ENCODE measurements at places on chromosomes 3 and 15. TPM values are rescaled to one million over a fixed set of nuclear protein-coding genes. Genes with fewer than 3 reads are reported as not detected.

RARB gene
- 0.14 TPM for total RNA-seq

CLDN18 gene
- not detected for total RNA-seq

BRK1 gene
- 130 TPM for total RNA-seq

ACTC1 gene
- total RNA-seq = 26.2 TPM

GOLGA6L7 gene
- not detected for total RNA-seq

GRCh38 chr3:57393977-57394376 lies 101.5 kb upstream of the ASB14 start:
- DNase-seq = no peak

DNA sequence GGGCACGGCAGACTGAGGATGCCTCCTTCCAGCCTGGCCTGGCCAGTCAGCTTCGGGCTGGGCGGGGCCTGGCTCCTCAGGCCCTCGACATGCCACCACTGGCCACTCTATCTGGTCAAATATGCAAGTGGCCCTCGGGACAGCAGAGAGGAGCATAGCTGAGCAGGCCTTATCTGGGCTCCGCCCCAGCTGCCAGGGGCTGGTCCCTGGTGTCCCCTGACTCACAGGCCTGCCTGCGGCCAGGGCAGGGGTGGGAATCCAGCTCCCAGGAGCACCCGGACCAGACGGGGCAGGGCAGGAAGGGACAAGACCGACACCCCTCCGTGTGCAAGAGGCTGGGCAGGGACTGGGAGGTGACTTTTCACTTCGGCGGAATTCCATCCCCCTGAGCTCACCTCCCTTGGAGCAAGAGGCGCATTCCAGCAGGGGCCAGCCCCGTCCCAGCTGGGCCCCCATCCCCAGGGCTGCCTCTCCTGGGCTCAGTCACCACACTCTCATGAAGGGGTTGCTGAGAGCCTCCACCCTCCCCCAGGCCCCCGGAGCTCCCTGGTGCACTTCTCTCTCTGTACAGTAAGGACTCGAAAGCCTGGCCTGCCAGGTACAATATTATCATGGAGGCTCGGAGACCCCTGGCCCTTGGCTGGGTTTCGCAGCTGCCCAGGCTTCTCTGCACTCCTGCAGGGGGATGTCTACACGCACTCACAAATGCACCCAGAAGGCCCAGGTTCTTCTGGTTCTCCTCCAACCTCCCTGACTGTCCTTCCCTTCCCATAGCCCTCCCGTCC lies 29.5 kb downstream of the WNT7A start:
- DNase-seq = peak; percentile 53

GRCh38 chr15:38002883-38003477 lies 68.5 kb downstream of the TMCO5A start:
- peak; percentile 83 for DNase-seq

GRCh38 chr3:182686033-182686886 lies 107.0 kb upstream of the ATP11B start:
- DNase-seq = no peak

DNA sequence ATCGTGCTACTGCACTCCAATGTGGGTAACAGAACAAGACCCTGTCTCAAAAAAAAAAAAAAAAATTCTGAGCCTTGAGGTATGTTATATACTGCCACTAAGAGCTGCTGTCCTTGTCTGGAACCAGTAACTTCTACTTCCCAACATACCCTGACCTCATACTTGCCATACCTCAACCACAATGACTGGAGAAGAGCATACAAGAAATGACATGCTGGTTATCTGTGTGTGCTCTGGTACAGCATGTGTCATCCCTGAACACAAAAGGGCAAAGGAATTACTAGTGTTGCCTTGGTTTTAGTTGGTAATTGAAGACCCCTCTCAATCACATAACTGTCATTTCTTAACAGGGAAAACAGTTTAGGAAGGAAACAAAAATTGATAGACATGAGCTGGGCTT lies 54.5 kb downstream of the MRPS25 start:
- DNase-seq = no peak

DNA sequence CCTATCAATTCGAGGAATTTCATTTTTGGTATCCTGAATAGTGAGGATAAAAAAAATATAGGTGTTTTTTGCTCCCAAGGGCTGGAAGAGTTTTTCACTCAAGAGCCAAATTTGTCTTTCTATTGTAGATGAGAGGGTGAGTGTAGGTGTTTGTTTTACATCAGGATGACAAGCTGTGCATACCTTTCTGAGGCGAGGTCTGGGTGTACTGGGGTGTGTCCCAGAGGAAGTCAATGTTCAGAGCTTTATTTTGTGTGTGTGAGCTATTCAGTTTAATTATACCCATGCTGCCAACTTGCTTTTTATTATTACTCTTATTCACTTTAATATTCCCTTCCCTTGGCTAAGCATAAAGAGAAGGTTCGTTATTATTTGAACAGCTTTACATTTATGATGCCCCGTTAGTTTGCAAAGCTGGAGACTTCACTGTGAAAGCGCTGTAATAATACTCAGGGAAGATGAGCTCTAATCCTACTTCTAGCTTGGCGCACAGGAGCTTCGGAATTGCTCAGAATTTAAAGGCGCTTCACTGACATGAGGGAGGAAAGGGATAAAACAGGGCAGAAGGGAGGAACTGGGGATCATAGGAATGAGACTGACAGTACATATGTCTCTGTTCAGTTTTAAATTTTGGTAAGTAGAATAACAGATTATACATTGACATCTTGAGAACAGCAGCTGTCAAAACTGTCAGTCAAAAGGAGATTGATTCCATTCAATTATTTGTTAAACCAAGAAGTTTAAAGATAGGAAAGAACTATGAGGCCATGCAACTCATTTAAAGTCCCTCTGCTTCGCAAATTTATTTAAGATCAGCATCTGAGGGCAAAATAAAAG lies 117.7 kb upstream of the TP63 start:
- DNase-seq = no peak

GRCh38 chr3:102174832-102175374 lies 259.9 kb upstream of the ZPLD1 start:
- no peak for DNase-seq

GRCh38 chr3:135915206-135915605 lies 50.3 kb upstream of the PPP2R3A start:
- DNase-seq = no peak

- no peak for DNase-seq
These were observed 66.7 kb downstream of the RFX7 start for GRCh38 chr15:56176996-56177395.

DNA sequence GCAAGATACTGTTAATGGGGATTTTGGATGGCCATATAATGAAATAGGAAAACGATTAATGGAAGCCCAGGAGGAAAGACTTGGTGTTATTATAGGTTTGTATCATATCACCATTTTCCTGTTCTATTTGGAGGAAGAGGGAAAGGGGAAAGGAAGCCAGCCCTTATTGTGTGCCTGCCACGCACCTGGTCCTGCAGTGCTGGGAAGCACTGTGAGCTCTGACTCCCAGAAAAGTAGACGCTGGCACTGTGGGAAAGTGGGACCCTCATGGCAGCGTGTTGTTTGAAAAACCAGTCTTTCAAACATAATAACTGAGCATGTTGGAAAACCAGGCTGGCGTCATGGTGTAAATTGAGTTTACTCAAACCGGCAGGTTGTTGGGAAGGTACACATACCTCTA lies 22.0 kb downstream of the CGNL1 start:
- no peak for DNase-seq

DNA sequence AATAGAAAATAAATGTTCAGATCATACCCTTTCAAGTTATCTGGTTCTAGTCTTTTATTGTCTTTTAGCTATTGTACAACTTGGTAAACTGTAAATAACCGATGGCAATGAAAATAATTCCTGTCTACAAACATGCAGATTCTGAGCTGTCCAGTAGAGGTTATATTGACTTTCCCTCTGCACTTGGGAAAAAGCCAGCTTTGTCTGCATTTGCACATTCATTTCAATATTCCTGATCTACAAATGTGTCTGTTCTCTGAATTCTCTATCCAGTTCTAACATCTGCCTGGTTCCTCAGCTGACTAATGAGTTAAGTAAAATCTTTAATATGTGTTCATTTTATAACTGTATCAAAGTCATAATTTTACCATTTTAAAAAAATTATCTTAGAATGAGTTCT lies 408.5 kb downstream of the ERC2 start:
- DNase-seq = no peak

- peak; percentile 47 for DNase-seq
These were observed 25.3 kb downstream of the PLA2G4D start for GRCh38 chr15:42069025-42069424.

DNA sequence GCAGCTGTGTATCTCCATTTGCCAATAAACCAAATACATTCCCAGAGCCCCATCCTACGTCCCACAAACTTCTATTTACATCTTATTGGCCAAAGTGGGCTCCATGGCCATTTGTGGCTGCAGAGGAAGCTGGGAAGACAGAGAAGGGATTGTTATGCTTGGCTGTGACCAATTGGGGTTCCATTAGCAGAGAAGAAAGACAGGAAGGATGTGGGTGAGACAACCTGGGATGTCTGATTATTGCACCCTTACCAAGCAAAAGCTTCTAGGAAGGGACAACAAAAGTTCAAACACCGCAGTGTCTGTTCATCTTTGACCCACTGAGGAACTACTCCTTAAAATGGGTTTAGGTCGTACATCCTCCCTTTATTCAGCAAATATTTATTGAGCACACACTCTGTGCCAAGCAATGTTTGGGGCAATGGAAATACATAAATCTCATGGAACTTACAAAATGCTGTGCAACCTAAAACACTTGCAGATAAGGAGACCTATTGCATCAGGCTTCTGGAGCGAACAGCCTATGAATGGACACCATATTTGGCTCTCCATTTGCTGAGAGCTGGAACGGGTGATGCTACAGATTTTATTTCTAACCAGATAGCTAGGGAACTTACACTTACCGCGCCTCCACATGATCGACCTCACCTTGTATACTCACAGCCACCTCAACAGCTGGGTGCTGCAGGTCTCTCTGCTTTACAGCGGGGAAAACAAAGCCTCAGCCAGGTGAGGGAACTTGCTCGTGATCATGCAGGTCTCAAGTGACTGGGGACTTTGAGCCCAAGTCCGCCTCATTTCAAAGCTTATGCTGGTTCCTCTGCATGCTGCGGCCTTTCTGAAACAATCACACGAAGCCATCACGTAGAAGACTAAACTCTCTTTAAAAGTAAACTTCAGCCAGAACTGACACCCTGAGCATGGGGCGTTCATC lies 21.4 kb upstream of the NR2E3 start:
- no peak for DNase-seq

- no peak for DNase-seq
These were observed 29.6 kb downstream of the ADCY5 start for GRCh38 chr3:123419181-123419849.

DNA sequence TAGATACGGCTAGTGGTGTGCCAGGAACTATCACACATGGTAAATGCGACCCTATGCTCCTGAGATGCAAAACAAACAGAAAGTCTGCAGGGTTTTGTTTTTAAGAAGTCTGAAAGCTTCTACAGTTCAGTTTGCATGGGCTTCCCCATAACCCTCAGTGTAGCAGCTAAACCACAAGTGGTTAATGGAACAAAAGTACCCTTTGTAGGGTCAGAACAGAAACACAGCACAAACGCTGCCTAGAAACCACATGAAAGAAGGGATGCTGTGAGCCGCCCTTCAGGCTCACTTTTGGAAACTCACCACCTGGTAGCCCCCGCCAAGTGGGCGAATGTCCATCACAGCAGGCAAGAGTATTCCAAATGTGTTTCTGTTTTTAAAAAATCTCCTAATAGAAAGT lies 46.2 kb downstream of the CTDSPL start:
- DNase-seq = no peak

GRCh38 chr3:175386630-175387029 lies 527.5 kb downstream of the NAALADL2 start:
- no peak for DNase-seq

GRCh38 chr15:94234300-94234699 lies 2.9 kb downstream of the MCTP2 start:
- DNase-seq = no peak

DNA sequence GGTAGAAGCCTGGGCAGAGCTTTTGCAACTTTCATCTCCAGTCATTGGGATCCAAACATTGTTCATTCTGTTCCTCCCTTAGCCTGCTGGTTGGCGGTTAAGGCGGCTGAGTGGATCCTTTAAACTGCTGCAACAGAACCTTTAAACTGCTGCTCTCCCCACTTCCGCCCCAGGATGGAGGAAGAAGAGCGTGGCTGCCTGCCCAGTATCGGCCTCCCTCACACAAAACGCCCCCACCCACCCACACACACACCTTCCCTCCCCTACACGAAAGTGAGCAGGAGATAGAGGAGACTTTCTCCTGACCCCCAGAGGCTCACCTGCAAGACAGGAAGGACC lies 460 bp upstream of the ZMAT3 start:
- peak; percentile 17 for DNase-seq

DNA sequence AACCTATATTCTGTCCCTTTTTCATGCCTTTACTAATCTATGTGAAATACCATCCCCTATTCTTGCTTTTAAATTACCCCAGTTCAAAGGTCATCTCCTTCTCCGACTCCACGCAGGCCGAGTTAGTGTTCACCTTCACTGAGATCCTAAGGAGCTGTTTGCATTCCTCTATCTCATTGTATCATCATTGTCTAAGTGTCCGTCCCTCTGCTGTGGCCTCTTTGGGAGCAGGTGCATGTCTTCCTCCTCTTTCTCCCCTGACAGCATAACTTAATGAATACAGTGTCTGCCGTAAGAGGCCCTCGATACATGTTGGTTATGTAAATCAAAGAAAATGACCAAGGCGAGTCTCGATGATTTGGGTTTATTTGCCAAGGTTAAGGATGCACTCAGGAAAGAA lies 4.9 kb upstream of the PPP1R2 start:
- DNase-seq = no peak

DNA sequence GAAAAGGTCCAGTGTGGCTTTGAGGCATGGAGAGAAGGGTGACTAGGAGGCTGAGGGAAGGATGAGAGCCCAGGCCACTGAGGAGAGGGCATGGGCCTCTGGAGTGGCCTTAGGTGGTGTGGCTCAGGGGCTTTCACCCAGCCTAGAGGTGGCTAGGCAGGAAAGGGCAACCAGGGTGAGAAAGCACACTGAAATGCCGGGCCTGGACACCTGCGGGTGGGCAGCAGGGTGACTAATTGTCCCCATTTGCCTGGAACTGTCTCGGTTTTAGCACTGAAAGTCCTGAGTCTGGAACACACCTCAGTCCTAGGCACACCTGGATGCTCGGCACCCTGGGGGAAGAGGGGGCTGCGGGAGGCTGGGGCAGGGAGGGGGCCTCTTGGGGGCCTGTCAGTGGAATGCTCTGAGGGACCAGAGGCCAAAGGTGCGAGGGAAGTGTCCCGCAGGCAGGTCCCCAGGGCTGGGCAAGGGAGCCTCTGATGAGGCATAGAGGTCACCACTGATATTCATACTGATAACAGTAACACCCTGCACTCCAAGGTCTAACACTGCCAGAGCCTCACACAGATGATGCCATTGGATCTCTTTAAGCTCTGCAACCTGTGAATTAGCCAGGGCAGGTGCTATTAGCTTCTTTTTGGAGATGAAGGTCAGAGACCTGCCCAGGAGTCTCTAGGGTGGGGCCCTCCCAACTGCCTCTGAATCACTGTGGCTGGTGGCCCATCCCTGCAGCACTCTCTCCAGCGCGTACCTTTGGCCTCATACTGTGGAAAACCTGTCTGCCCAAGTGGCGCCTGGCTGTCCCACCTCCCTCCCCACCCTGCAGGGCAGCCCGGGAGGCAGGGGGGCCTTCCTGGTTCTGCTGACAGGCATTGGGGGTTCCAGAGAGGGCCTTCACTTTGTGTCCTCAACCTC lies 3.0 kb upstream of the PHGR1 start:
- no peak for DNase-seq

- DNase-seq = no peak
These were observed 9.7 kb upstream of the CRBN start for GRCh38 chr3:3189102-3189727.

All from GM23338 (cell line).